ENCODE measurements at places on chromosomes 11 and 22.

GRCh38 chr11:8732324-8732670, 49.7 kb downstream of the RPL27A start:
- peak; percentile 32 for DNase-seq

GRCh38 chr11:108609682-108610081, 16.1 kb upstream of the EXPH5 start:
- peak; percentile 75 for DNase-seq

GRCh38 chr11:35610631-35611030, 7.6 kb upstream of the FJX1 start:
- DNase-seq: no peak

- no peak for DNase-seq
Measured at GRCh38 chr22:24164940-24165339, 16.3 kb upstream of the SUSD2 start.

- no peak for DNase-seq
Measured at GRCh38 chr22:33757802-33758483, 162.3 kb downstream of the LARGE1 start.

DNA sequence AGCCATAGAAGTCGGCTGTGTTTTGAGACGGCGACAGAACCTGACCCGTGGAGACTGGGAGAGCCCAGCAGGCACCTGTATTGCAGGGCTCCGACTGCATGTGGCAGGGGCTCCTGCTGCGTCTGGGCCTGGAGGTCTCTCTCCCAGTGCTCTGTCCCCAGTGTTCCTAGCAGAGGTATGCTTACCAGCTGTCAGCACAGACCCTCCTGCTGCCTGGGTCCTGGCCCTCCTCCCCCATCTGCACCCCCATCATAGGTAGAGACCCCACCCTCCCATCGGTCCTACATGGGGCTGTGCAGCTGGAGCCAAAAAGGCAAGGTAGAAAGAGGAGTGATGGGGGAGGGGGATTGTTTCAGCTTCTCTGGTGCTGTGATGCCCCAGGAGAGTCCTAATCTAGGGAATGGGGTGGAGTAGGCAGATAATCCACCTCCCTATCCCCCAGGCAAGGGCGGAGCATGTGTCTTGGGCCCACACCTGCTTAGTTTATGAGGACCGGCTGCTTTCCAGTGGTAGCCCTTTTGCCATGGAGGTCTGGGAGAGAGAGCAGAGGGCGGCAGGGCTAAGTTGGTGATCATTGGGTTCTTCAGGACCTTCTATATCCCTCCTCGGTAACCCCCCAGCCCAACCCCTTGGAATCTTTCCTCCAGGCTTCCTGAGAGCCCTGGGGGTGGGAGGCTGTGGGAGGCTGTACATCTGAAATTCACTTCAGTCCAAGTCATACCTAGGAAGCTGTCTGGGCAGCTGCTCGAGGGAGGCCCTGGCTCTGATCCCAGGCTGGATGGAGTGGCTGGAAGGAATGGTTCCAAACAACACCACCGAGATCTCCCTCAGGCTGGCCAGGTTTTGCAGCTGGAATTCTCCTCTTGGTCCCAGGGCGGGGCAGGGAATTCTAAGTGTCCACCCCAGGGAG, 5.3 kb downstream of the SLC7A4 start:
- no peak for DNase-seq

GRCh38 chr22:29795663-29796062, 28.5 kb downstream of the UQCR10 start:
- no peak for DNase-seq

DNA sequence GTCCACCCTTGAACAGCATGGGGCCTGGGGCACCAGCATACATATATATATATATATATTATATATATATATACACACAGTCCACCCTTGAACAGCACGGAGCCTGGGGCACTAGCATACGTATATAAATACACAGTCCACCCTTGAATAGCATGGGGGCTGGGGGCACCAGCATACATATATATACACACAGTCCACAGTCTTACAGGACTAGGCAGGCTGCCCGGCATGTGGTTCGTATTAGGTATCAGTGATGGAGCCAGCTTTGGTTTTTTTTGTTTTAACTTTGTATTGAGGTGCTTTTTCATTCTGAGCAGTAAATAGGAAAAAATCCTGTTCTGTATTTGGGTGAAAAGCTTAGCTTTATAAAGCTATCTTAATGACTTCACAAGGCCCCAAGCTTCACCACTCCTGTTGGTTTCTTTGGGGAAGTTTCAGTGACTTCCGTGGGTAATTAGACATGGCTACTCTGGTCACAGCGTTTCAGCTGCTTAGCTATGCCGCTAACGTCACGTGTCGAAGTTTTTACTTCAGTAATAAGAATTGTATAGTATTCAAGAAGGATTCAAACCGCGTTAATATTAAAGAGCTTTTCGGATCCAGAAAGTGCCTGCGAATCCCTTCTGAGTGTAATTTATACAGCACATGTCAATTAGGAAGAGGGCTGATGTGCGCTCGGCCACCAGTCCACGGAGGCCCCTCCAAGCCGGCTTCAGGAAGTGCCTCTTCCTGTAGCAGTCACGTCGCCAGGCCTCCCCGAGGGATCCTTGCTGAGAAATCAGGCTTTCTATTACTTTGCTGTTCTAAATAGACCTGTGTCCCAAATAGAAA, 179.7 kb downstream of the TBC1D22A start:
- no peak for DNase-seq

- peak; percentile 81 for DNase-seq
Measured at GRCh38 chr11:103944251-103944940, 92.0 kb upstream of the DDI1 start.

- DNase-seq: no peak
Measured at GRCh38 chr22:43543522-43544288, 131.9 kb downstream of the MPPED1 start.

DNA sequence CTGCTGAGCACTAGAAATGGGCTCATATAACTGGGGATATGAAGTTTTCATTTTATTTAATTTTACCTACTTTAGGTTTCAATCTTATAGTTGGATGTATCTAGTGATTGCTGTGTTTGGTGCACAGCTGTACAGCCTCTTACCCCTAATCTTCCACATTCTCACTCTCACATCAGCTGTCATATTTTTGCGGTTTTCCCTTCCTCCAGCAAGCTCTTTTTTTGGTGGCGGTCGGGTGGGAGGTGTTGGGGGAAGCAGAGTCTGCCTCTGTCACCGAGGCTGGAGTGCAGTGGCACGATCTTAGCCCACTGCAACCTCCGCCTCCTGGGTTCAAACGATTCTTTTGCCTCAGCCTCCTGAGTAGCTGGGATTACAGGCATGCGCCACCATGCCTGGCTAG, 445.1 kb upstream of the ISX start:
- no peak for DNase-seq

DNA sequence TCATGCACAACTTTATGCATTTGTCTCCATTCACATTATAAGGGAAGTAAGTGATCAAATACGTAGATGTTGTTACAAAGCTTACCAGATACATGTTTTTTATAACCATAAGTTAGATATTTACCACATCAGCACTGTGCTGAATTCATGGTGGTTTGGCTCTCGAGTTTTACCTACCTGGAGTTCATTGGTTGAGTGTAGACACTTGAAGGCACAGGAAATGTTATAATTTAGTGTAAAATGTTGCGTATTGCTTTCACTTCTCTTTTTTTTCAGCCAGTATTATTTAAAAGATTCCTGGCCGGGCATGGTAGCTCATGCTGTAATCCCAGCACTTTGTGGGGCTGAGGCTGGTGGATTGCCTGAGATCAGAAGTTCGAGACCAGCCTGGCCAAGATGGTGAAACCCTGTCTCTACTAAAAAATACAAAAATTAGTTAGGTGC, 53.1 kb upstream of the GRK2 start:
- DNase-seq: no peak

GRCh38 chr11:66333896-66334604, 2.2 kb downstream of the RIN1 start:
- DNase-seq: no peak

GRCh38 chr22:24978308-24978707, 25.8 kb downstream of the KIAA1671 start:
- no peak for DNase-seq

GRCh38 chr11:9787981-9788521, 124.2 kb downstream of the SWAP70 start:
- peak; percentile 89 for DNase-seq

DNA sequence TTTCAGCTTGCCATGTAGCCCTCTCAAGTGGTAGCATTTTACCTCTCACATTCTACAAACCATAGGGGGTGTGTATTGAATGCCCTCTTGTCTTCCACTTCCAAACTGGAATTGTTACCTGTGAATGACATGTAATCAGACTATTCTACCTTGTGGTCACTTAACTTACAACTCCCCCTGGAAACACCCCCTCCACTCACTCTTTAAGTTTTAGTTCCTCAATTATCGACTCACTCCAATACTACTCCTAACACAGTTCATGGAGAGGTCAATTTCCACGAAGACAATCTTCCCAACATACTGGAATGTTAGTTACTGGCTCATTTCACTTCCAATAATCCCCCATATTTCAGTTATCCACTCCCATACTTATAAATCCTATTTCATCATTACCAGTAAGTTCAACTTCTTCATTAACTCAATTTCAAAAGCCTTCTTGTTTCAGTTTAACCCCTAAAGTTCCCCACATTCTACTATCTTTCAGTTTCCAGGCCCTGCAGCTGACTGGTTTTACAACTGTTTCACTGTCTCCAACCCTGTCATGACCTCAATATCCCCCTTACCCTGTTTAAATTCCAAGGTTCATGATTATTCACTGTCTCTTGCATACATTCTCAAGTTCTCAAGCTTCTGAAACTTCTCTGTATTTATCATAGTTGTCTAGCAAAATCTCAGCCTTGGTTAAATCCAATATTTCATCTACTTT, 92.5 kb downstream of the C11orf87 start:
- DNase-seq: no peak

DNA sequence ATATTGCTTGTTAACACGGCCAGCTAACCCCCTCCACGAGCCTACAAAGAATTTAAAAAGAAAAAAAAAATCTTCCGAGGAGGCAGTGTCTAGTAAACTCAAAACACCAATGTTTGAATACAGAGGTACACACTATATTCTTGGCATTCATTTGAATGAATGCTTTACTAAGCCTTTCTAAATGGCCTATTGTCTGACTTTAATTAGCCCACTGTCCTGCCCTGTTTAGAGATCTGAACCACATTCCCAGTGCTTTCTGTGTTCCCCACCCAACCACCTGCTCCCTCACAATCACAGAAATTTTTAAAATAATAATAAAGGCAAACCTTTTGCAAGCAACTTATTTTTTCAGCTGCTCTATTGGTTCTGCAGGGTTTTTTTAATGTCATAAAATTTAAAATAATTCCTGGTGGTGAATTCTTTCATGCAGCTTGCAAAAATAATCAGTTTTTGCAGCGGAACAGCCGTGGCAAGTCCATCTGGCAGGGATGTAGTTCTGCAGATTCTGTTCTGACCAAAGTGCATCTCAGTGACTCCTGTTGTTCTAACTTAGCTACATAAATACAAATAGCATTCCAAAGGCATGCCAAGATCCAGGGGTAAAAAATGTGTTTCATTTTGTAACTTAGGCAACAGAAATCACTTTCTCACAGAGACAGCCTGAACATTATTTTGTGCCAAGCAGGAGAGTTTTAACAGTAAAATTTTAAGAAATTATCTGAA, 23.8 kb downstream of the POU2AF2 start:
- DNase-seq: no peak

GRCh38 chr22:29780748-29781676, 13.8 kb downstream of the UQCR10 start:
- peak; percentile 93 for DNase-seq

DNA sequence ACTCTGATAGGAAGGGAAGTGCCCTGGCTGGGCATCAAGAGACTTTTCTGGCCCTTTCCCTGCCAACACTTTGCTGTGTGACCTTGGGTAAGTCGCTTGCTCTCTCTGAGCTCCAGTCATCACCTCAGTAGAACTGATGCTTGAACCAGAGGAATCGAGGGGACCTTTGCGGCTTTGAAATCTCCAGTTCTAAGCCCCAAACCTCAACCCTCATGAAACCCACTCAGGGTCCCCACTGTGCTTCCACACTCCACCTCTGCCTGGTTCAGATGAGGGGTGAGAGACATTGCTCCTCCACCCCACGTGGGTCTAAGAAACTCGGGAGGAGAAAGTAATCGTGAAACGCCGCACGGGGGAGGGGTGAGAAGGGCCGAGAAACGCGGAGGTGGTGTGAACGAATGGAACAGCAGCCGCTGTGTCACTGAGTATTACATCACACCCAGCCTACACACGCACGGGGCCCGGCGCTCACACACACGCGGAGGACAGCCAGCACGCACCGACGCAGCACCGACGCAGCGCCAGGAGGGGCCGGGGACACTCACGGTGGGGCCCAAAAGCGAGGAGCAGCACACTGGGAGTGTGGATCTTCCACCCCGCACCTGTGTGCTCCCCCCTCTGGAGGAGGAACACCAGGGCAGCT, 4.3 kb downstream of the RTN4RL2 start:
- DNase-seq: no peak

- DNase-seq: no peak
Measured at GRCh38 chr22:48376936-48377712, 1450.5 kb downstream of the BRD1 start.

- DNase-seq: no peak
Measured at GRCh38 chr11:103893371-103893770, 143.1 kb upstream of the DDI1 start.

DNA sequence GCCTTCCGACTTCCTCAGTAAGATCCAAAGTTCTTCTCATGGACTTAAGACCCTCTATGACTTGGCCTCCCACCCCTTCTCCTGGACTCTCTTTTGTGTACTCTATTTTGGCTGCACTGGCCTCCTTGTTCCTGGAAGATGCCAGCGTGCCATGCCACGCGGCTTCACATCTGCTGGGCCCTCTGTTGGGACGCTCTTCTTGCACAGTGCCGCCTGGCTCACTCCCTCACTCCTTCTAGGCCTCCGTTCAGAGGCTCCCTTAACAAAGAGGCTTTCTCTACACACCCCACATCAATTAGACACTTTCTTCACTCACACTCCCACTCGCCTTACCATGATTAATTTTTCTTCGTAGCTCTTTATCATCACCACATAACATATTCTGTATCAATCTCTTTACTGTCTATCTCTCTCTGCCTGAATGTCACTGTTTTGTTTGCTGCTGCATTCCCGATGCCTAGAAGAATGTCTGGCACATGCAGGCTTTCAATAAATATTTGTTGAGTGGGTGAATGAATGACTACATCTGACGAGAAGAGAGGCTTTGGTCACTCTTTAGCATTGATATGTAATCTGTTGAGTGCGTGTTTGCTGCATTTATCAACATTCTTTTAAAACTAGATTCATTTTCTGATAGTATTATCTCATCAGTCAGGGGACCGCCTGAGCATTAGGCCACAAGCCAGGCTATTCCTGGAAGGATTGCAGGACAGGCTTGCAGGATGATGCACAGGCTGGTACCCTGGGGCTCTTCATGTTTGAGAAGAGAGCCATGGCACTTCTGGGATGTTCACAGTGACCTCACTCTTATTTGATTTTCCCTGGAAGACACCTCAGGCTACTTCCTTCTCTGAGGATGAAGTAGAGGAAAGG, 60.6 kb upstream of the AMPD3 start:
- DNase-seq: no peak

- no peak for DNase-seq
Measured at GRCh38 chr11:33514079-33514925, 186.3 kb downstream of the C11orf91 start.
